ENCODE measurements at places on chromosomes 4 and X.

DNA sequence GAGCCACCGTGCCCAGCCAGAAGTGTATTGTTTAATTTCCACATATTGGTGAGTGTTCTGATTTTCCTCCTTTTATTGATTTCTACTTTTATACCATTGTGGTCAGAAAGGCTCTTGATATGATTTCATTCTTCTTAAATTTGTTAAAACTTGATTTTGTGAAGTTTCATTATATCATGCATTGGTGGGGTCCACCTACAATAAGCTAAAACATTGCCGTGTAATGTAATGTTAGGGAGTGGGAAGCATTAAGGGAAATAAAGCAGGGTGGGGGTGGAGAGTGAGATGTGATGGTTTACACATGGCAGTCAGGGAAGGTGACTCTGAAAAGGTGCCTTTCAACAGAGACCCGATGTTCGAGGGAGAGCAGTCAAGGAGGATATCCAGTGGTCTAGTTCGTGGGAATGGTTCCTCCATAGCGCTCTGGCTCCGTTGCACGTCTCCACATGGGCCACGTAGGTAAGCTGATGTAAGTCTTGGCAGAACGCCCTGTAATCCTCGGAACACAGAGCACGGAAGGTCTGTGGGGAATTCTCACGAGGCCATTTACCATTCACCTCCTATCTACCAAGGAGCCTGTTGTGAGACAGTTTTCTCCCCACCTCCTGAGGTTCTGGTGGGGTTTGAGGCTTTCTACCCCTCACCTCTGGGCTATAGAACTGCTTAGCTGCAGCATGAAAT lies 7.7 kb upstream of the WDR13 start:
- no peak for DNase-seq

DNA sequence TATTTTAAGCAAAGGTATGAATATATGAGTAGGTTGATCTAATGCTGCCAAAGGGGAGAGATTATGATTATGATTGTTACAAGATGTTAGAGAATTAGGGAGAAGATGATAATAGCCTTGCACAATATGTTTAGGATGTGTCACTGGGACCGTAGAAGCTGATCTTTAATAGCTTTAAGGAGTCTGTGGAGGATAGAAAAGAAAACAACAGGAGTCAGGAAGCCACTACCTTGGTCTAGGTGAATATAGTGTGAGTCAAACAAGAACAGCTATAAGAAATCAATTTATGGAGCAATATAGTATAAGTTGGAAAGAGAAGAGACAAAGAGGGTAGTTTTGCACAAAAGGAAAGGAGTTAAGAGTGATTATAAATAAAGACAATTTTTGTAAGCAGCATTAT lies 232.7 kb downstream of the FSTL5 start:
- DNase-seq: no peak

GRCh38 chr4:55125087-55125721 lies at the start of gene KDR:
Gene KDR, minus strand, starts transcription at chr4:55125595. Its CDS starts 302 bp downstream, at chr4:55125293.
- DNase-seq: no peak

GRCh38 chr4:153152501-153153338 lies 51.5 kb upstream of the TRIM2 start:
- DNase-seq: peak; percentile 37

DNA sequence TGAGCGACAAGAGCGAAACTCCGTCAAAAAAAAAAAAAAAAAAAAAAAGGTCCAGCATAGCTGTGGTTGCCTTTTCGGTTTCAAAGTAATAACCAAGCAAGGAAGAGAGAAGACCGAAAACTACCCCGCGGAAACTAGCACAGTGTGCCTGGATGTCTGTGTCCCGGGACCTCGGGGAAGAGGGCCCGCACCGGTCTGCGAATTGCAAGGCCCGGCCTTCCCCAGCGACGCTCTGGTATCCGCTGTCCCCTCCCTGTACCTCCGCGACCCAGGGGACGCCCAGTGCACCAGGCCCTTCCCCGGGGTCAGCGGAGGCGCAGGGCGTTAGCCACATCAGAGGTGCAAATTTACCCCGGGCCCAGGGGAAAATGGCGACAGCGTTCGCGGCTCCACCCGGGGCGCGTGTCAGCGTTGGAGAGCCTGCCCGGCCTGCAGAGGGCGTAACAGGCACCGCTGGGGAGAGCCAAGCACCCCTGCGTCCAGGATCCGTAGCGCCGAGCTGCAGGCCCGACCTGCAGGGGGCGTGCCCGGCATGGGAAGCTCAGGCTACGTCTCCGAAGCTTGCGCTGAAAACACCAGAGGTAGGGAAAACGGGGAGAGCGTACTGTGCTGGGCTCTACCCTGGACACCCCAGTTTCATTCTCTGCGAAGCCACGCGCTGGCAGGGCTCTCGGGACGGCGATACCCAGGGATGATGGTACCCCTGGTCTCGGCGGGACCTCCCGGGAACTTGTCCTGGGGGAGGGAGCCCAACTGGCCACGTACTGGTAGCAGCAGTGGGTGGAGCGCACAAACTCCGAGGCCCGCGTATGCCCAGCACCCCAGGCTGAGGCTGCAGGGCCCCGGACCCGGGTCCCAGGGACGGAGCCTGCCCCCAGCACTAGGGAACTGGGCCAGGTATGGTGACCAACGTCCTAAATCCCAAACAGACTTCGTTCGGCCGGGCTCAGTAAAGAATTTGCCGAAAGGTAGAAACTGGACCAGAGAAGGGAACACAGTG lies 16.2 kb downstream of the NKX6-1 start:
- DNase-seq: no peak

DNA sequence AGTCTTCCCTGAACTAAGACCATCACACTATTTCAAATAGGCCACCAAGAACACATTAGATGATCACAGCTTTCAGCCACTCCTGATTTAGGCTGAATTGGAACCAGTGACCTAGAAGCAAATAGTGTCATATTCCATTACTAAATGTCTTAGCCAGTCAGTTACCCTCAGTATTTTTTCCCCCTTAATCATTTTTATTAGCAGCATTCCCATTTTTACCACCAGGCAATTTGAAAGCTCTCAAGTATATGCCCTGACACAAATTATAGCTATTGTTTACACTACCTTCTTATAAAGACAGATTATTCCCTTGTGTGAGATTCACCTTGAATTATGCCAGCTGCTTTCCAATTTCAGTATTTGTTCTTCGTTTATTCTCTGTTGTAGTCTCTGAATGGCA lies 1146.9 kb downstream of the PDHA2 start:
- no peak for DNase-seq

DNA sequence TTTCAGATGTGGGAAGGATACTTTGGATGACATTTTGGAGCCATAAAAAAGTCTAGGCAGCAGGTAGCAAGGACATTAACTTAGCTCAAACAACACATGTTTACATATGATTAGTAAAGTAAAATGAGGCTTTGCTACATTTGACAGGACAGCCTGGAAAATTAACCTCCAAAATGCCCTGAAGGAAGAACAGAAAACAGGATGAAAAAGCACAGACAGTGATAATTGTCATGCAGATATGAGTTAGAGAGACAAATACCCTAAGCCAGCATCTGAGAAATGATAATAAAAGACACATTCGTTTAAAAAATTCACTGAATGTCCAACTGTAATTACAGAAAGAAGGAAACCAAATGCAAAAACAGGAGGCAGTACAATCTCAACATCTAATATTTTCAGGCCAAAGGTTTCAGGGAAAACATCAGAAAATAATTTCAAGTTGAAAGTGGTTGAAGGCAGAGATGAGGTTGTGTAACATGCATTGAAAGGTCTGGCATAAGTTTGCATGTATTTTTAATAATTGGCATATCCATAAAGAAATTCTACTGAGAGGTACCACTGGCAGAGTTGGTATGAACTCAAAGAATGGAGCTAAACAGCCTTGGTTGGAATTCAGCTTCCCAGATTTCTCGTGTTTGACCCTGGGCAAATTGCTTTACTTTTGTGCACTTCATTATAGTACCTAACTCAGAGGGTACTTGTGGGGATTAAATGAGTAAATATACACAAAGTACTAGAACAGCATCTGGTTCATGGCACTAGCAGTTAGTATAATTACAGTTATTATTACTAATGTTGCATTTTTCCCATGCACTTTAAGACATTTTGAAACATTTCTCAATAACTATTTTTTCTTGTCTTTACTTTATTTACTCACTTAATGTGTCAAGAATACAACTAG lies 54.4 kb upstream of the MAP9 start:
- DNase-seq: no peak

- no peak for DNase-seq
Measured at GRCh38 chrX:40127052-40127451, 29.3 kb upstream of the BCOR start.

Measured in activated CD4-positive, alpha-beta T cell treated with anti-CD3 and anti-CD28 coated beads for 1 hour (primary cell).